ENCODE measurements at places on chromosomes 7 and 10.

GRCh38 chr7:22709857-22710256 lies 17.1 kb upstream of the IL6 start:
- no peak for DNase-seq

DNA sequence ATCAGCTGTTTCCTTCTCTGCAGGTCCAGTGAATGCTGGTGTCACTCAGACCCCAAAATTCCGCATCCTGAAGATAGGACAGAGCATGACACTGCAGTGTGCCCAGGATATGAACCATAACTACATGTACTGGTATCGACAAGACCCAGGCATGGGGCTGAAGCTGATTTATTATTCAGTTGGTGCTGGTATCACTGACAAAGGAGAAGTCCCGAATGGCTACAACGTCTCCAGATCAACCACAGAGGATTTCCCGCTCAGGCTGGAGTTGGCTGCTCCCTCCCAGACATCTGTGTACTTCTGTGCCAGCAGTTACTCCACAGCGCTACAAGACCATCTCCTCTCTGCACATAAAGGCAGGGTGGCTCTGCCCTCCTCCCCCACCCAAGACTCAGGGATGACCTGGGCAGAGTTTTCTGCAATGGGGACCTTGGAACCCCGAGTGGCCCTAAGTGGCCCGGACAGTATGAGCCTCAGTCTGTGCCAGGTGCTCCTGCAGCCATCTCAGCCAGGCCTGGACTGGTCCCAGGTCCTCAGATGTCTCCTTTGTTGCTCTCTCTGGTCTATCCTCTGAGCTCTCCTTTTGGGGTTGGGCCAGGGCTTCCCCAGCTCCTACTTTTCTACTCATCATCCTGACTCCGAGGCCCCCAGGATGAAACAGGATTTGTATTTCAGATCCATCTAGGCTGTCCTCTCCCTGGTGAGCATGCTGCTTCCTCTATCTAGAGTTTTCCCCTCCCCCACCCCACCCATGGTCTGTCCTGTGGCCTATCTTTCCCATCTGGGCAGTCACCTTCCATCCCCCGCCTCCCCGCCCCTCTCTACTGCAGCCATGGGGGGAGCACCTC lies 212.1 kb upstream of the PRSS58 start:
- DNase-seq = no peak

GRCh38 chr7:787332-788240 lies 44.7 kb upstream of the SUN1 start:
- DNase-seq = no peak

DNA sequence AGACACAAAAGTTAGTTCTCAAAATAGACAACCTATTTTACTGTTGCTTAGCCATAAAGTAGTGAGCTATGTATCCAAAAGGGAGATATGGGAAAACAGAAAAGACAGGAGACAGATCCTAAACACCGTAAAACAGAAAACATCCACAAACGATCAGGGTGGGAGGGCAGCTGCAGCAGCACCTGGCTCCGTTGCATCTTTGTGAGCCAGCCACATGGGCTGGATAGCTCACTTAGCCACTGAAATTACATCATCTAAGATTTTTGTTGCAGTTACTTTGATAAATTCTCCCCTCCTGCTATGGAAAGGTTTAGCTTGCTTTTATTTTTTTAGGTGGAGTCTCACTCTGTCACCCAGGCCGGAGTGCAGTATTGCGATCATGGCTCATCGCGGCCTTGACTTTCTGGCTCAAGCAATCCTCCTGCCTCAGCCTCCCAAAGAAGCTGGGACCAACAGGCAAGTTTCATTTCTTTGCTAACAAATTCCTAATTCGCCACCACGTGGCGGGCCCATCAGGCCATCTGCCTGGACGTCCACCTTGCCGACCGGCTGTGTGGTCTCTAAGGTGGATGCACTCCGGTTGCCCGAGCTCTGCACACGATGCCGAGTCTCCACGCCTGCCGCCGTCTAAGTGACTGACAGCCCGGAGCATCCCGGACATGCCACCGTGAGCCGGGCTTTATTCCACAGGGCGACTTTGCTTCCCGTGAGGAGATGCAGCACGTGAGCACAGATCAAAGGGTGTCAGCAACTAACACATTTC lies 159.8 kb downstream of the DIP2C start:
- no peak for DNase-seq

GRCh38 chr10:122236690-122237306 lies 34.3 kb upstream of the BTBD16 start:
- no peak for DNase-seq

DNA sequence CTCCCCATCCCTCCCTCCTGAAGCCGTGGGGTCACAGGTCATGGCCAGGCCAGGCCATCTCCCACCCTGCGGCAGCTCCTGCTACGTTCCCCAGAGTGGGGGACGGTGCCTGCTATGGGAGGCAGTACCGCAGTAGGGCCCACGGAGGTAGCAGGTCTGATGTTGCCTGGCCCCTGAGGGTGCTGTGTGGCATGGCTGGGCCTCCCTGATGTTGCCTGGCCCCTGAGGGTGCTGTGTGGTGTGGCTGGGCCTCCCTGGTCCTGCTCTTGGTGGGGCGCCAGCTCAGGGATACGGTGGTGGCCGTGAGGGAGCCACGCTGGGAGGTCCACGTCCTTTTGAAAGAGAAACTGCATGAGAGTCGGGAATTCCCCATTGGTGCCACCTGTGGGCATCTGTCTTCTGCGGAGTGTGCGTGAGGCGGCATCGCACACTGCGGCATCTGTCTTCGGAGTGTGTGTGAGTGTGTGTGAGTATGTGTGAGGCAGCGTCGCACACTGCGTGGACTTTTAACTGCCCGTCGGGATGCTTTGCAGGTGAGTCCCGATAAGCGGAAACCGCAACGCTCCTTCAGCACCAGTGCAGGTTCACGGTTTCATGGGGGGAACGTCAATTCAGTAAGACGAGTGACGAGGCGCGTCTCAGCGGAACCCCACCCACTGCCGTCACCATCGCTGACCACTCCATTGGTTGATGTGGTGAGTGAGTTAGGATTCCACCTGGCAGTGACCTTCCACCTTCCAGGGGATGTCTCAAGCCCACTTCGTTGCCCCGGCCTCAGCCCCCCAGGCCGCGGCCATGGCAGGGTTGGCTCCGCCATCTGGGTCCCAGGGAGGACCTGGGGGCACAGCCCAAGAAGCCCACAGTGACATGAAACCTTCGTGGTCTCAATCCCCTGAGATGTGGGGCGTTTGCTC lies 51.2 kb upstream of the CFAP46 start:
- no peak for DNase-seq

DNA sequence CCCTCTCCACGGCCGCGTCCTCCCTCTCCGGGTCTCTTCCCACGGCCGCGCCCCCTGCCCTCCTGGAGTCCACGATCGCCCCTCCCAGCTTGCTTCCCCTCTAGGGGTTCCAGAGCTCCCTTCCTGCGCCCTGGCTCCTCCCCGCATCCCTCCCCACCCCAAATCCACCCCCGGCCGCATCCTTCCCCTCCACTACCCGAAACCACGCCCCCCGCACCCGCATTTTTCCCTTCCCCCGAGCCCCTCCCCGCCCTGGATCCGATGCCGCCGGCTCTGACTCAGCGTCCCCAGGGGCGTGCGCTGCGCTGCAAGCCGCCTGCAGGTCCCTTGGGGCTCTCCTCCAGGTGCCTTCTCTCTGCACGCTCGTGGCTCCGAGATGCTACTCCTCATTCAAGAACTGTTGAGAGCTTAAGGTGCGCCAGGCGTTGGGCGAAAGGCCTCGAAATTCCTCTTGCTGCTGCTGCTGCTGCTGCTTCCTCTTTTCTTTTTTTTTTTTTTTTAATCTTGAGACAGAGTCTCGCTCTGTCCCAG lies 372 bp upstream of the TMEM130 start:
- DNase-seq = peak; percentile 41

DNA sequence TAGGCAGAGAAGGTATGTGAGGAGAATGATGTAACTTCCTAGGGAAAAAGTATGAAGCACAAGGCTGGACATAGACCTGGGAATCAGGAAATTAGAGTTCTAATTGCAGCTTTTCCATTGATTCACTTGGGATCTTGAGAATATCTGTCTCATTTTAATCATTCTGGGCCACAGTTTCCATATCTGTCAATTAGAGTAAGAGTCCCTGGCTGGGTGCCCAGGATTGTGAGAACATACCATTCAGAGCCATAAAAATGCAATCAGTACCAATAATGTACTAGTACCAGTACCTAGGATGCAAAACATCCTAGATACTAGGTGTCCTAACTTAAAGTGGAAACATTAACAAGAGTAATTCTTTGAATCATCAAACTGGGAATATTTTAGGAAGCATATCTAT lies 29.6 kb downstream of the CAV1 start:
- DNase-seq = no peak

GRCh38 chr10:78028438-78029268 lies 662 bp downstream of the POLR3A start:
- DNase-seq = no peak

DNA sequence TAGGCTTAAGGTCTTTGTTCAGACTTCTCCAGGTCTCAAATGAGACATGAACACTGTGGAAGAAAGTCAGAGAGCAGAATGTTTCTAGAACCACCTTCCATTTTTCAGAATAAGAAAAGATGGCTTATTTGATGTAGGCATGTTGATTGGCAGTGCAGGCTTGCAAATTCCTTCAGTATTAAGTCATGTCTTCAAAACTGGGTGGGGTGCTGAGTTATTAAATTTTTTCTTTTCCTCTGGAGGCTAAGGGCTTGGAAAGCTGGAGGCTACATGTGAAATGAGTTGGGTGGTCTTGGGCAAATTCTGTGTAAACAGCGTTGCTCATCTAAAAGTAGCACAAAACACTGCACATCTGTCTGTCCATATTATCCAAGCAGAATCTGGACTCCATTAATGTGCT lies 62.8 kb downstream of the PRTFDC1 start:
- no peak for DNase-seq

- no peak for DNase-seq
Measured at GRCh38 chr10:65898055-65898454, 1027.8 kb upstream of the LRRTM3 start.

DNA sequence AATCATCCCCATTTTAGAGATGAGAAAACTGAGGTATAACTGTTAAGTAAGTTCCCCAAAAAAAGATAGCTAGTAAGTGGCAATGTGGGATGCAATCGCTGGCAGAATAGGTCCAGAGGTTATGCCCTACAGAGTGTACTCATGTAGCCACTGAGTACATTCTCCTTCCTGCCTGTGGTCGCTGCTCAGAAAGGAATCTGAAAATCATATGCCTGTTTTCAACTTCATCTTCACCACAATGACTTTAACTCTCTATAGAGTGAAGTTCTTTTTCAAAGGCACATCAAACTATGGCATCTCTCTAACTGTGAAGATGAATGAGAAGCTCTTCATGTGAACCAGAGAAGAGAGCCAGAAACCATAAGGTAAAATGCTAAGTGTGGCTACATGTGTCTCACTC lies 162.2 kb upstream of the SLC25A13 start:
- no peak for DNase-seq

GRCh38 chr10:119253433-119254174 lies 46.2 kb downstream of the GRK5 start:
- DNase-seq = no peak

DNA sequence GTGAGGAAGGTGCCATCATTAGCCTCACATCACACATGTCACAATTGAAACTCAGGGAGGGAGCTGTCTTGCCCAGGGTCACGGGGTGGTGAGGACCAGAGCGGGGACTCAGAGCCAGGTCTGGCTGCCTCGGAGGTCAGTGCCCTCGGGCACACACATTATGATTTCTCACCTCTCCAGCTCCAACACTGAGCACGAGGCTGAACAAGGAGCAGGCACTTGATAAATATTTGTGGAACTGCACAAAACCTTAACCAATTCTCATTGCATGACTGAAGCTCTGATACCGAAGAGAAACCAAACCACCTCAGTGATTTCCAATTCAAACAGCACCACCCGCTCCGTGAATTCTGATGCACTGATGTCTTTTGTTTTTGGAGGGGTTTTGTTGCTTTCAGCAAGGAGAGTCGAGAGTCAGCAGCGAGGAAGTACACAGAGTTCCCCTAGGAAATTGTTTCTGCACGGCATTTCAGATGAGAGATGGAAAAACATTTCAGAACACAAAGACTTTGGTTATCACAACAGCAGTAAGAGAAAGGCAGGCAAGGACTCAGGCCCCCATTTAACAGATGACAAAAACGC lies 55.3 kb upstream of the ZMIZ1 start:
- DNase-seq = no peak

- DNase-seq = no peak
Measured at GRCh38 chr7:7932553-7932952, 36.0 kb upstream of the GLCCI1 start.

DNA sequence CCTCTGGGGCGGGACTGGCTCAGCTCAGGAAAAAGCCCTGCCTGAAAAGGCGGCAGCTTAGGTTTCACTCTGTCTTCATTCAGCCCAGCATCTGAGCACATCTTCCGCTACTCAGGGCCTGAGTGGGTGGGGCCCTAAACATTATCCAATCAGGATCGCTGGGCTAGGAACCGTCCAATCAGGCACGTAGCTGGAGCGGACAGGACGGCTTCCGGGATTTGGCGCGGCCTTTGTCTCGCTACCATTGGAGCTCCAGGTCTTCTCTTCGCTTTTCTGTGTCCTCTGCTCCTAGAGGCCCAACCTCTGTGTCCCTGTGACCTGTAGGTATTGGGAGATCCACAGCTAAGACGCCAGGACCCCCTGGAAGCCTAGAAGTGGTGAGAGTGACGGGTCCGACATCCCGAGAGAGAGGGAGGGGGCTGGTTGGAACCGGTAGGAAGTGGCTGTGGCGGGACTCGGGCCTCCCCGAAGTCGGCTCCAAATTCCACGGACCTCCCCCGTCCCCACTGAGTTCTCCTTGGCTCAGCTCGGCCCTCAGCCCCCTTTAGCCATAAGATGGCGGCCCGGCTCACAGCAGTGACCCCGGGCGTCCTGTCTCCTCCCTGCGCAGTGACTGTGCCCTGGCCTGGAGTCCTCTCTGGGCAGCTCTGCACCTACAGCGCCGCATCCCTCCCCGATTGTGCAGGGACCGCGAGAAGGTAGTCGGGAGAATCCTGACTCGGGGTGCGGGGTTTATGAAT lies 99.1 kb downstream of the ZNF680 start:
- no peak for DNase-seq

DNA sequence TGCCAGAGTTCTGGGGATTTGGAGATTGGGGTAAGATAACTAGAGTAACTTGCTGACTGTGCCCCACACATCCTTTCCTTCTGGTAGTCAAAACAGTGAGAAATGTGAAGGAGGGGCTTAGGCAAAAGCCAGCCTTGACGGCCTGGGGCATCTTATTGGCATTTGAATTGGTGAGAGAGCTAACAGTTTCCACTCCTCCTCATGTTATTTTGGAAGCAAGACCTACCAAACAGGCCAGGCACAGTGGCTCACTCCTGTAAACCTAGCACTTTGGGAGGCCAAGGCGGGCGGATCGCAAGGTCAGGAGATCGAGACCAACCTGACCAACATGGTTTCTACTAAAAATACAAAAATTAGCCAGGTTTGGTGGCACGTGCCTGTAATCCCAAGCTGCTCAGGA lies 596.6 kb downstream of the GRM8 start:
- DNase-seq = no peak

GRCh38 chr7:50455658-50456057 lies 5.5 kb upstream of the FIGNL1 start:
- no peak for DNase-seq

DNA sequence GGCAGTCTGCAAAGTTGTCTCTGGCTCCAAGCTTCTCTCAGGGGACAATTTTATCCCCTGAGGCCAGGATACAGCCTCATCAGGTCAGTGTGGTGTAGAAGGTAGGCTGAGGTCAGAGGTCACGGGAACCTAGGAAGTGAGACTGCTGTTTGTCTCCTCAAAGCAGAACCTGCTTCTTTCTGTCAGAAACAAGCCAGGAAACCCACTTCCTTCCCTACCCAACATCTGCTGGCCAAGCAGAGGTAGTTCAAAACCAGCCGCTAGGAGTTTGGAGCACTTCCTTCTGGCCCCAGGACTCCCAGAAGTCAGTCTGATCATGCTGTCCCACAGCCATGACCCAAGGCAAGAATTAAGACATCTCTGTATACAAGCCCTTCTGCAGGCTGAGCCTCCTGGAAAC lies 12.2 kb downstream of the CLRN3 start:
- no peak for DNase-seq
